ENCODE measurements at places on chromosomes 13 and 19. TPM values are rescaled to one million over a fixed set of nuclear protein-coding genes. Genes with fewer than 3 reads are reported as not detected.

DNA sequence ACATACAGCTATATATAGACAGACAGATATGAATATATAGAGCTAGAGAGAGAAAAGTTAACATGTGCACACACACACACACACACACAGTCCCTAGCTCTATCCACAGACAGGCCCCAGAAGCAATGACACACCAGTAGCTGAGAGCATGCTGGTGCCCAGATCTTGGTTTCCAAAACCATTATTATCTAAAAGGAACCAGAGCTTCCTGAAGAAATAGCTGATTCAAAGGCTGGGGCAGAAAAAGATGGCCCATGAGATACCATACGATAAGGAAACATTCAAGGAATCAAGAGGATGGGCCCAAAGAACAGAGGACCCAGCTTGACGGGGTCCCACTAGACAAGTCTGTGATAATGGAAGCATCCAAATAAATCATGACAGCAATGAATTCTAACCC is 53.4 kb downstream of the ABCC4 start:
- no peak for DNase-seq

- no peak for DNase-seq
Measured at GRCh38 chr13:46687810-46688209, 109.2 kb downstream of the ESD start.

GRCh38 chr13:105665284-105665683 is 870.2 kb downstream of the EFNB2 start:
- DNase-seq, result no peak

GRCh38 chr19:8441725-8442544 is 2.8 kb upstream of the HNRNPM start:
- DNase-seq, result no peak

GRCh38 chr19:49953416-49953815 is 7.6 kb downstream of the SIGLEC11 start:
- DNase-seq, result no peak

DNA sequence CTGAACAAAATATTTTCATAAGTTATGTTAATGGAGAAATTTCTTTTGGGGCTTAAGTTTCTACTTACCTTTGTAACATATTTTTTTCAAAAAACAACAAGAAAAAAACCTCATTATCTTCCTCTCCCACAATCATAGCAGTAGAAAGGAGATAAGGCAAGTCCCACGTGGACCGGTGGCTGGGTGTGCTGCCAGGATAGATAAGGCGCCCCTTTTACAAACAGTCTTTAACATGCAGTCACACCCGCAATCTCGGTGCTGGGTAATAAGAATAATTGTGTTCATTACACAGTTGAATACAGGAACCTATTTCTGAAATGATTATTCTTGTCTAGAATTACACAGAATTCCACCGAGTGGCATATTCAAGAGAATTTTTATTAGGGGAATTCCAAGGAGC is 1202.3 kb downstream of the UQCRFS1 start:
- DNase-seq, result no peak

DNA sequence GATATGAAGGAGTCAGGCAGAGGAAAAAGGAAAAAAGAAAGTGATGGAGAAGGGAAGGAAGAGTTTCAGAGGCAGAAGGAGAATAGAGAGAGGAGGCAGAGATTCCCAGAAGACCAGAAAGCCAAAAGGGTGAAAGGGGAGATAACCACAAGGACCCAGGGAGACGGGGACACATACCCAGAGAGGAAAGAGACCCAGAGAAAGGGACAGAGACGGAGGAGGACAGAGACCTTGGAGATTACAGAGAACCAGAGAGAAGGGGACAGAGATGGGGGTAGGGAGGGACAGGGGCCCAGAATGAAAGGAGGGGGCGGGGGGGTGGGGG is 1.4 kb downstream of the PTH2 start:
- DNase-seq, result no peak

DNA sequence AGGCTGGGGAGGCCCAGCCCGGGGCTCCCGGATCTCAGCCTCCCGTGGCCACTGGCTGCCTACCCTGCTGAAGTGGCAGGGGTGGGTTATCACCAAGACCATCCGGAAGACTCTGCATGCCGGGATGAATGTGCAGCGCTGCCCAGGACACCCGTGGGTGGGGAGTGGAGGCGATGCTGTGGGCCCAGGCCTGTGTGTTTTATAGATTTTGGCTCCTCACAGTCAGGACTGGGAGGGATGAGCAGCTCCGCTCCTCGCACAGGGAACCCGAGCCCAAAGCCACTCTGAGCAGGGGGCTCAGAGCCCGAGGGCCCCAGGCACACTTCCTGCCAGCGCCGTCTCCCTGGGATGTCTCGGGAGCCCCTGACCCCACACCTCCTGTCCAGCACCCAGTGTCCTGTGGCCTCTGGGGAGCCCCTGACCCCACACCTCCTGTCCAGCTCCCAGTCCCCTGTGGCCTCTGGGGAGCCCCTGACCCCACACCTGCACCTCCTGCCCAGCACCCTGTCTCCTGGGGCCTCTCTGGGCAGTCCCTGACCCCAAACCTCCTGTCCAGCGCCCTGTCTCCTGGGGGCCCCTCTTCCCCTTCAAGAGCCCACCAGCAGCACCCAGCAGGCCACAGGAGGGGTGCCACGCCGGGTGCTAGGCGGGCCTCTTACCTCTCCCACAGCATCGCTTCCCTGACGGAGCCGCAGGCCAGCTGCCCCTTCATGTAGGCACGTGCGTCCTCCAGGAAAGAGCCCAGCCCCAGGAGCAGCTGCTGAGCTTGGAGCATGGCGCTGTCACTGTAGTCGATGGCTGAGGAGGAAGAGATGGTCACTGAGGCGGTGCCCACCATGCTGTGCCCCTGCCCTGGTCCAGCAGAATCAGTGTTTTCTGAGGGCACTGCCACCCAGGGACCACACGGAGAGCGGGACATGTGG is 31.4 kb downstream of the NAXD start:
- no peak for DNase-seq

DNA sequence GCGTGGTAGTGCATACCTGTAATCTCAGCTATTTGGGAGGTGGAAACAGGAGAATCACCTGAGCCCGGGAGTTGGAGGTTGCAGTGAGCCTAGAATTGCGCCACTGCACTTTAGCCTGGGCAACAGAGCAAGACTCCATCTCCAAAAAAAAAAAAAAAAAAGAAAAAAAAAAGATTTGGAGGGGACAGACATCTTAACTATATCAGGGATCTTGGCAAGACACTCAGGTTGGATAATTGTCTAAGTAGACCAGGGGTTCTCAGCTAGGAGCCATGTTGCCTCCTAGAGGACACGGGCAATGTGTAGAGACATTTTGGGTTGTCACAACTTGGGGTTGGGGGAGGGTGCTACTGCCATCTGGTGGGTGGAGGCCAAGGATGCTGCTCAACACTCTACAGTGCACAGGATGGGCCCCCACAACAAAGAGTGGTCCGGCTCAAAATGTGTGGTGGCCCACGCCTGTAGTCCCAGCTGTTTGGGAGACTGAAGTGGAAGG is 1.9 kb upstream of the ZNF580 start:
- no peak for DNase-seq

- DNase-seq, result no peak
Measured at GRCh38 chr19:49212016-49212701, 54.6 kb downstream of the TRPM4 start.

- DNase-seq, result no peak
Measured at GRCh38 chr19:28847468-28847867, 365.5 kb downstream of the UQCRFS1 start.

Gene ICAM5
- total RNA-seq, result 2.9 TPM

- no peak for DNase-seq
Measured at GRCh38 chr13:41848435-41849255, 112.3 kb downstream of the VWA8 start.

GRCh38 chr19:41887711-41888382 is 4.9 kb downstream of the ARHGEF1 start:
- DNase-seq, result peak; percentile 49

Gene SIRT6
- total RNA-seq, result 27.3 TPM

DNA sequence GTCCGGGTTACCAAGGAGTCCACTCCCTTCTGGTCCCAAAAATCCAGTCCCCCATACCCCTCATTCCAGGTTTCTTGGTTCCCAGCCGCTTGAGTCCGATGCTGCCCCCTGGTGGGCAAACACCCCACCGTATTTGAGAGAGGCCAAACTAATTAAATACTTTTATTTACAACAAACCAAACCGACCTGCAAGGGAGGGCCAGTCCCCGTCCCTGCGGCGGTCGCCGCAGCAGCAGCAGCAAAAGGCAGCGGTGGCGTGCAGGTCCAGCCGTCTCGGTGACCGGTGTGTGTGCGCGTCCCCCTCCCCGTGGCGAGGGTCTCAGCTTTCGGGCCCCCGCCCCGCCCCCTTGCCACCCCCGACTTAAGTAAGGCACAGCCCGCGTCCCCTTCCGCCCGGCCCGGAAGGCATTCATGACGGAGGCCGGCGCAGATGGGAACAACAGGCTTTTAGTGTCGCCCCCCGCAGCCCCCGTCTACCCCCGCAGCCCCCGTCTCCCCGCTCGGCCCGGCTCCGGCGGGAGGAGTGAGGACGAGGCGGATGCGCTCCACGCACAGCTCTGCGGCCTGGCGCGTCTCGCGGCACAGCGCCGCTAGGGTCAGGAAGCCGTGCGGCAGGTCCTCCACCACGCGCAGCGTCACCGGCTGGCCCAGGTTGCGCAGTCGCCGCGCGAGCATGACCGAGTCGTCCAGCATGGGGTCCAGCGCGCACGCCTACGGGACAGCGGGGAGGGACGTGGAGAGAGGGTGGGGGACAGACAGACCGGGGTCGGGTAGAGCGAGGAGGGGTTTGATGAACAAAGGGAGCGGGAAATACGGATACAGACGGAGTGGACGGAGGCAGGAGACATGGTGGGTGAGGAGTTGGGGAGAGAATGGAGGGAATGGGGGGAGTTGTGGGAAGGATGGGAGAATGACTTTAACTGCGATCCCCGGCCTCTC is 11.5 kb upstream of the CNFN start:
- peak; percentile 90 for DNase-seq

DNA sequence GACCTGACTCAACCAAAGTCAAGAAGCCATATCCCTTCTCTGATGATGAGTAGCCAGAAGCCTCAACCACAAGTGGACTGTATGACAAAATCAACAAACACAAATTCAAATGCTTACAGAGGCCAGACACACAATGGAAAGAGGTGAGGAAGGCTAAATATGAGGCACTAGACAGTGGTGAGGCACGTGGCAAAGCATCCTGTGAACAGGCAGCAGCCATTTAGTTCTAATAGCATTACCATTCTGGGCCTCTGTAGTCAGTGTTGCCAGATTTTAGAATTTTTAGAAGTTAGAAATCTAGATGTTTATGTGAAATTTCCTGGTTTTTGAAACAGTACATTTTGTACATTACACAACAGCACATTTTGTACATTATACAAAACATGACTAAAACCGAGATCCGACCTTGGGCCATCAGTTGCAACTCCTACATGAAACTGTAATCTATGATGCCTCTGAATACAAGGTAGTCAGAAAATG is 403.3 kb downstream of the COG6 start:
- no peak for DNase-seq

Gene USHBP1
- 8.9 TPM for total RNA-seq

DNA sequence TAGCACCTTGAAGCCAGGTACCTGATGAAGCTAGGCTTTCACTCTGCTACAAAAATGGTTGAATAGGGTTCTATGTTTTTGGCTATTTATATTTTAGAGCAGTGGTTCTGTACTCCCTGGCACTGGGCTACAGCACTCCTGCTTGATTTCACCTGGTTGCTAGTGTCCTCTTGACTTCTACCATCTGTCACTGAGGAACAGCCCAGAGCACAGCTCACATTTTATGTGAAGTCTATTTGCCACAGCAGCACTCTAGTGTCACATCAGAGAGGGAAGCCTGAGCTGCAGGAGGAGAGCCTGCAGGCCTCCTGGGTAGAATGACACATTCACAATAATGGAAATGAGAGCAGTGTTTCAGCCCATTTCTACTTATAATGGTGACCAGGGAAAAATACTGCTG is 184.2 kb downstream of the ZNF486 start:
- DNase-seq, result no peak

Gene FNDC3A
- total RNA-seq, result 67.8 TPM

DNA sequence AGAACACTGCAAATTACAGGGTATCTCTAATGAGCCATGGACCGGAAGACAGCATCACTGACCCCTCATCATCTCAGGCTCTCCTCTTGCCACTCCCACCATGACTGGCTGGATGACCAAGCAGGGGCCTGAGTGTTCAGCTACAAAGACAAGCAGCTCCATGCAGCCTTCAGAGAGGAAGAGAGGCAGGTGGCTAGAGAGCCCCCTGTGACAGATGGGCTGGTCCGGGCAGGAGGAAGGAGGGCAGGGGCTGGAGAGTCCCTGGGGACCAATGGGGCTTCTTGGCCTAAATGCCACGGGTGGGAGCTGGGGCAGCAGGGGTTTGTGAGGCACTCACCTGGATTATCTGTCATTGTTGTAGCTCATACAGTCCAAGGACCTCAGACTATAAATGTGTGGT is 12.8 kb upstream of the RASA3 start:
- DNase-seq, result no peak

DNA sequence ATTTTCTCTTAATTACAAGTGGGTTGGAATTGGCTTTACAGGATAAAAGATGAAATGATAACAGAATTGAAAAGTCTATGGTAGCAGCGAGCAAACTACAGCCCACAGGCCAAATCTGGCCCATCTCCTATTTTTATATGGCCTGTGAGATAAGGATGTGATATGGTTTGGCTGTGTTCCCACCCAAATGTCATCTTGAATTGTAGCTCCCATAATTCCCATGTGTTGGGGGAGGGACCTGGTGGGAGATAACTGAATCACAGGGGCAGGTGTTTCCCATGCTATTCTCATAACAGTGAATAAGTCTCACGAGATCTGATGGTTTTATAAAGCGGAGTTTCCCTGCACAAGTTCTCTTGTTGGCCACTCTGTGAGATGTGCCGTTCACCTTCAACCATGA is 19.0 kb downstream of the CRYL1 start:
- DNase-seq, result no peak

DNA sequence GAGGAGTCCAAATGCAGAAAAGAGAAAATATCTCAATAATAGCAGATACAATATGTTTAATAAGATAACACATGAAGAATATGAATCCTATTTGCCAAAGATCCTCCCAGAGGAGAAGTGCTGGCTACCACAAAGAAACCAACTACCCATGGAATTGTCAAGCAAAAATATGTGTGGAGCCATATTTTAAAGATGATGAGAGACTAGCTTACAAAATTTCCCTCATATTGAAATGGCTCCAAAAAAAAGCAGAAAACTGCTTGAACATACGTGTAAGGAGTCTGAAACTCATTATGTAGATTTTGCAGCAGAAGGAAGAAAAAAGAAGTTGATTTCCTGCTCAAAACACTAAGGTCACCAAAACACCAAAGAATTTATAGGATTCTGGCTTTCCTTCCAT is 94.2 kb downstream of the USP12 start:
- no peak for DNase-seq

Gene MIR17HG
- total RNA-seq, result 5.7 TPM

GRCh38 chr13:84784443-84785153 is 902.3 kb upstream of the SLITRK1 start:
- no peak for DNase-seq

Gene DNMT1
- total RNA-seq, result 64.6 TPM

DNA sequence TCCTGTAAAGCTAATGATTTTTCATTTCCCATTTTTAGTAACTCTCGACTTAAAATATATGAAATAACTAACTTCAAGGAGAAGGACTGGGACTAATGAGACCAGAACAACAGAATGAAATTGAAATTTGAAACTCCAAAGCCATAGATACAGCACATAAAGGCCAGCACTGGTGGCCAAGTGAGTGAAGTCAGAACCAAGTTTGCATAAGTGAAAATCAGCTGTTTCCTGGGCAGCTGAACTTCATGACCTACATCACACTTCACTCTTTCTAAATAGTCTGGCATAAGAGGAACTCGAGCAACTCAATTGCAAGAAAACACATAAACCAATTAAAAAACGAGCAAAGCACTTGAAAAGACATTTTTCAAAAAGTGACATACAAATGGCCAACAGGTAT is 84.5 kb downstream of the DCLK1 start:
- no peak for DNase-seq

Data from kidney (tissue), 22 donors.